ENCODE measurements at places on chromosomes 11 and 22.

DNA sequence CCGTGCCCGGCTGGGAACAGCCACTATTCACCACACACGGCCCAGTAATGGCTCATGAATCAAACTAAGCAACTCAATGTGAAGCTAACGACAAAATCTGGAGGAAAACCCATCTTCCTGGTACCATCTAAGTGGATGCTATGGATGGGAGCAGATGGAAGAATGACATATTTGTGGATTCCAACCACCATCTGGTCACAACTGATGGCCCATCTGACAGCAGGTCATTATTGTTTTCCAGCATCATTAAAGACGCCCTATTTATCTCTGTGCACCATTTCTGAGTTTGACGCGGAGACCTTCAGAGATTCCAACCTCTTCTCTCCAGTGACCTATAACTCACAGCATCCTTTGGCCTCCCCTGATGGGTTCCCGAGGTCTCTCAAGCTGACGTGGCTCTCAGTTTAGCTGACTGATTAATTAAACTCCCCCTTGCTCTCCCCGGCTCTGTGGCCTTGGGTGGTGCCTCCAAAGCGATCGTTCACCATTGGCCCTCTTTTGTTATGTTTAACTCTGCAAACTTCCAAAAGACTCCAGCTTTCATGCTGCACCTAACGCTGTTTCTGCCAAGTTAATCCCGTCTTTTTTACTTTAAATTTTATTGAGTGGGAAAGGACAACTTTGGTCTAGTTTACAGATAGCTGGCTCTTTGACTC, 1514.4 kb downstream of the BRD1 start:
- no peak for DNase-seq

DNA sequence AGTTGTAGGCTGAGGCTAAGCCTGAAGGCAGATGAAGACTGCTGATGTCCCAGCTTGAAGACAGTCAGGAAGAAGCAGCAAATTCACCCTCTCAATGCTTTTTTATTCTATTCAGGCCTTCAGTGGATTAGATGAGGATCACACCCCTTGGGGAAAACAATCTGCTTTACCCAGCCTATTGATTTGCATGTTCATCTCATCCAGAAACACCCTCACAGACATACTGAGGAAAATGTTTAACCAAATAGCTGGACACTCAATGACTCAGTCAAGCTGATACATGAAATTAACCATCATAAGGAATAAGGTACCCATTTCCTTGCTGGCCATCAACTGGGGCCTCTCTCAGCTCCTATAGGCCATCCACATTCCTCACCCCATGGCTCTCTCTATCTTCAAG, 549.9 kb upstream of the CCDC90B start:
- DNase-seq, result no peak

GRCh38 chr11:84558085-84558905, 1068.8 kb downstream of the DLG2 start:
- no peak for DNase-seq

DNA sequence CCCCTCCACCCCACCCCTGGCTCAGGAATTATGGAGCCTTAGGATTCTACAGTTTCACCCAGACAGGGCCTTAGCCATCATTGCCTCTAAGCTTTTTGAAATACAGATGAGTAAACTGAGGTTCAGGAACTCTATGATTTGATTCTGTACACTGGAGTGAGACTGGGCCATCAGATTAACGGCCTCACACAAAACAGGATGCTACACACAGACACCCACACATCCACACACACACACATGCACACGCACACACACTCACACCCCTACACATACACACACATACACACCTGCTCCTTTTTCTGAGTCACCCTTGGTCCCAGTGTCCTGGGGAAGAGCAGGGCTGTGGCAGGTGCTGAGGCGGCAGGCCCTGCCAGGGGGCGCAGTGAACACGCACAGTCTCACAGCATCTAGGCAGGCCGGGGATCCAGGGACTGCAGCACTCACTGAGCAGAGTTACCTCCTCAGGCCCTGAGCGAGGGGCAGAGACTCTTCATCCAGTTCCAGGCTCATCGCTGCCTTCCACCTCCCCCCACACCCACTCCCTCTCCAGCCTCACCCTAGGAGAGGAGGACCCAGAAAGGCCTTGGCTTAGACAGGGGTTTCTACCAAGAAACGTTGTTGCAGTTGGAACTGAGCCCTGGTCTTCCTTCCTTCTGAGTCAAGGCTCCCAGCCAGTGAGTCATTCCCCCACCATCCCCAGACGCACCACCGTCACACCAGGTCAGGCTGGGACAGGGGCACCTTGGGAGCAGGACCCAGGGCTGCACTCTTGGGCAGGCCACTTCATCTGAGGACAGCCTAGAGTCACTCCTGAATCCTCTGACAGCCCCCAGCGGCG, 89.8 kb upstream of the PARVA start:
- DNase-seq, result no peak

GRCh38 chr22:25494774-25495173, 69.7 kb upstream of the GRK3 start:
- no peak for DNase-seq

DNA sequence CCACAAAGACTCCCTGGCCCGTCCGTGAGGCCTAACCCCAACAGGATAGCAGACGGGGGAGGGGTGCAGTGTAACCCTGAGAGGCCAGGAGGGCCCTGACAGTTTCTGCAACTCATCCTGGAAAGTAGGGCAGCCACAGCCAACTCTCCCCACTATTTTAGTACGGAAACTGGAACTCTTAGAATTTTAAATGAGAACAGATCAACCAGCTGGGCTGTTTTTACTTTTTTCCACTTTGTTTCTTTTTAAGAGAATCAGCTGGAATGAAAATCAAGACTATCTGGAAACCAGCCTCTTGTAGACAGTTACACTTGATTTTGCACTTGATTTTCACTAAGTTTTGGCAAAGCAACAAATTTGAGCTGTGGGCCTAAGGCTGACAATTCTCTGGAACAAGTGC, 42.7 kb upstream of the NRIP3 start:
- no peak for DNase-seq

GRCh38 chr11:32164836-32165235, 74.0 kb downstream of the RCN1 start:
- no peak for DNase-seq

DNA sequence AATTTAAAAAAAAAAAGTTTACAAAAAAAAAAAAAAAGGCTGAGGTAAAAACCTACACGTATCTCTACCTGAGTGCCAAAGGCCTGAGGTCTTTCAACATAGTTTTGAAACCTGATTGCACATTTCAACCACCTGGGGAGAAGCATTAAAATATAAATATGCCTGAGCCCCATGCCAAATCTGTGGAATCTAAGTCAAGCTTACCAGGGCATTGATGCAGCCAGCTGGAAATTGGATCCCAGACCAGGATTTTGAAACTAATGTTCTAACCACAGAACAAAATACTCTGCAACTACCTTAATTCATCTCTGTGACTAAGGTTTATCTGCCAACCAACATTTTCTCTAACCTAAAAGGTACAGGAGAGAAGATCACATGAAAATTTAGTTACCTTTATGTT, 38.8 kb upstream of the CHRNA10 start:
- no peak for DNase-seq

- DNase-seq, result no peak
These were observed 57.9 kb upstream of the NCAM1 start for GRCh38 chr11:112903340-112903739.

DNA sequence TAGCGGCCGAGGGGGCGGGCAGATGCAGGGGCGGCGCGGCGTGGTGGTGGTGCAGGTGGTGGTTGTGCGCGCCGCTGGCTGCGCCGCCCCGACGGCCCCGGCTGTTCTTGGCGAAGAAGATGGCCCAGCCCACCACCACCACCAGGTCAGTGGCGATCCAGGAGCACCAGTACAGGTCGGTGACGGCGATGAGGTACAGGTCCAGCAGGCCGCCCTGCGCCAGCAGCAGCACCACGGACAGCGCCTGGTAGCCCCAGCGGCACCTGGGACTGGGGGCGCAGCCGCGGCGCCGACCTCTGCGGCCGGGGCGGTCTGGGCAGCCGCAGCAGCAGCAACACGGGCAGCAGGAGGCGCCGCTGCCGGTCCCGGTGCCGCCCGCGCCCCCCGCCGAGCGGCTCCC, 879 bp downstream of the TMEM121B start:
- DNase-seq, result no peak

- no peak for DNase-seq
These were observed 1503.9 kb downstream of the BRD1 start for GRCh38 chr22:48323746-48324145.

DNA sequence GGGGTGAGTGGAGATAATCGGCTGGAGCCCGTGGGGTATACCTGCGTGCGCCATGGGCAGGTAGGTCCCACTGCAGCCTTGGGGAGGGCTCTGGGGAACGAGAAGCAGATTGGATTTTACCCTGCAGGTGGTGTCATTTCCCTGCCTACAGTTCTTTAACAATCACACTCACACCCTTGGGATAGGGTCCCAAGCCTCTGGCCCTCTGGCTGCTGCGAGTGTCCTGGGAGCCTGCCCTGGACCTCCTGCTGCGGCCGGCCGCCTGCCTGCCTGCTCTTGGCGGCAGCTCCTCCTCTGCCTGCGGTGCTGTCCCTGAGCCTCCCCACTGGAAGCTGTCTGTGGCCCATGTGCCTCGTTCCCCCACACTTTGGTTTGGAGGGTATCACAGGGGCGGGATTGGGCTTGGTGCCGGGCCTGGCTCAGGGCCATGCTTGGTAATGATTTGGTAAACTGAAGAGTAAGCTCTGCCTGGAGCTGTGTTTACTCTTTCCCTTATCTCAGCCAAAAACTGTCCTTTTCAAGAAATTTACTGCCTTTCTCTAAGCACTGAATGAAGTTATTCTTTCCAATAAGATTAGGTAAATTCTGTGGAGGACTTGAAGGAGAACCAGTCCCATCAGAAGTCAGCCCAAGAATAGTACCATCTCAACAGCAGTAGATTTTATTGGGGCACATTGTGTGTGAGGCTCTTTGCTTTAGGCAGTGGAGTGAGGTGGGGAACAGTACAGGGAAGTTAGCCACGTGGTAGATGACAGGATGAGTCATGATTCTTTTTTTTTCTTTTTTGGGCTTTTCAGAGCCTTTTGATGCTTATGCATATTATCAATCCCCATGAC, 53.7 kb downstream of the TBC1D22A start:
- no peak for DNase-seq

DNA sequence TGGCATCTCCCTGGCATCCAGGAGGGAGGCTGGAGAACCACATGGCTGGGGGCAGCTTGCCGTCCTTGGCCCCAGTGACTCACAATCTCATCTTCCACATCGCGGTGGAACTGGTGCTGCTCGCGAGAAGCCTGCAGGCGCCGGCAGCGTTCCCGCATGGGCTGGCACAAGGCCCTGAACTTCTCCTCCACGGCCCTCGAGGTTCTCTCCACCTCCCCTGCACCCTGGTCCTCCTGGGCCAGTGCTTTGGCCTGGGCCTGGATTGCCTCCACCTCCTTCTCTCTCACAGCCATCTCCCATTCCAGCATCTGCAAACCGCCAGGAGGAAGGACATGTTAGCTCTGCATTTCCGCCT, 16.3 kb upstream of the RBM4B start:
- DNase-seq, result no peak

- DNase-seq, result no peak
These were observed 31.0 kb upstream of the HSD17B12 start for GRCh38 chr11:43649501-43649900.

DNA sequence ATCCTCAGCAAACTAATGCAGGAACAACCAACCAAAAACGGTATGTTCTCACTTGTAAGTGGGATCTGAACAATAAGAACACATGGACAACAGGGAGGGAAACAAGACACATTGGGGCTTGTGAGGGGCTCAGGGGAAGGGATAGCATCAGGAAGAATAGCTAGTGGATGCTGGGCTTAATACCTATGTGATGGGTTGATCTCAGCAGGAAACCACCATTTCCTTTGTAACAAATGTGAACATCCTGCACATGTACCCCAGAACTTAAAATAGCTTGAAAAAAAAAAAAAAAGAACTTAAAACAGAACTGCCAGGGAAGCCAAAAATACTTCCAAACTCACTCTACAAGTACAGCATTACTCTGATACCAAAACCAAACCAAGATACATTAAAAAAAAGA, 33.8 kb downstream of the CASP4 start:
- no peak for DNase-seq

DNA sequence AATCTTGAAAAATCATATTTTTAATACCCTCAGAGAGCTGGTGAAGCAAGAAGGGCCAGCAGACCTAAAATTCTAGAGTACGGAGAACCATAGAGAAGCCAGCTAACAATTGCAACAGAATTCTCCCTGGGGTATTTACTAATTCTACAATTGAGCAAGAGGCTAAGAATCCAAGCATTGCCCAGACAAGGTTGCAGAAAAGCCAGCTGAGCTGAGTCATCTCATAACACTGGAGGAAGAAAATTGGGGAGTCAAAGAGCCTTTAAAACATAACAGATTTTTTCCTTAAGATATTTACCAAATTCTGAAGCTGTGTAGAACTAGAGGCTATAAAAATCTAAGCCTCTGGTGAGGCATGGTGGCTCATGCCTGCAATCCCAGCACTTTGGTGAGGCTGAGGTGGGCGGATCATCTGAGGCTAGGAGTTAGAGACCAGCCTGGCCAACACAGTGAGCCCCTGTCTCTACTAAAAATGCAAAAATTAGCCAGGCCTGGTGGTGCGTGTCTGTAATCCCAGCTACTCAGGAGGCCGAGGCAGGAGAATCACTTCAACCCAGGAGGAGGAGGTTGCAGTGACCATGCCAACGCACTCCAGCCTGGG, 13.6 kb upstream of the TMEM216 start:
- no peak for DNase-seq

DNA sequence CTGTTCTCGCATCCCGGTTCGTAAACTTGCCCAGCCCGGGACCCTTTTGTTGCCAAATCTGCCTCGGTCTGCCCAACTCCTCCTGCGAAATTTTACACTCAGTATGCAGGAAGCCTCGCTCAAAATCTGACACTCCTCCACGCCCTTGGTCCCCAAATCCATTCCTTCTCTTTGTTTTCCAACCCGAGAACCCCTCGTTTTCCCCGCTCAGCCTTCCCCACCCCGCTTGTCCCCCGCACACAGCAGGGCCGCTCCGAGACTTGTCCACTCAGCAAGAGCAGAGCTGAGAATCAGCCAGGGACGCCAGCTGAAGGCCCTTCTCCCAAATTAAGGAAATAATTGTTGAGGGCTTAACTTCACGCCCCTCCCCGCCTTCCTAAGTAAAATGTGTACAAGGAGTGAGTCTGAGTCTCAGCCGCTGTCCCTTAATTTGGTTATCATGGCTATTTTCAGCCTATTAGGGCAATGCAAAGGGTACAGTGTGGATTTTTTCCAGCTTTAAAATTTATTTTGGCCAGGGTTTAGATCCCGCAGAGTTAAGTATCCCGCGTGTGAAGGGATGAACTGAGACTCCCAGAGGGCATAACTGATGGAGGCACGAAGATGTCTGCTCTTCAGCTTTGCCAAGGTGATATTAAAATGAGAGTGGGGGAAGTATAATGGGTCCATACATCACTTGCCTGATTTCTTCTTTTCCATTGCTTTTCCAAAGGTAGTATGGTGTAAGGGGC, 581 bp upstream of the FBXO3 start:
- DNase-seq, result no peak

GRCh38 chr11:46658259-46658658, 40.9 kb downstream of the ATG13 start:
- DNase-seq, result no peak

- no peak for DNase-seq
These were observed 22.3 kb downstream of the ARHGAP42 start for GRCh38 chr11:100709233-100709957.
